ENCODE measurements at places on chromosomes 11 and 22. TPM values are rescaled to one million over a fixed set of nuclear protein-coding genes. Genes with fewer than 3 reads are reported as not detected.
A peak's percentile ranks its signal among the peaks of the same experiment; 100 is the strongest.

- no peak overlapping the region for H3K4me3 ChIP-seq
- DNase-seq: peak; percentile 9
- H3K36me3 ChIP-seq: no peaks in the 10 kb centered on the region
These were observed 47.0 kb upstream of the LINC01488 start for GRCh38 chr11:69434471-69434931.

DNA sequence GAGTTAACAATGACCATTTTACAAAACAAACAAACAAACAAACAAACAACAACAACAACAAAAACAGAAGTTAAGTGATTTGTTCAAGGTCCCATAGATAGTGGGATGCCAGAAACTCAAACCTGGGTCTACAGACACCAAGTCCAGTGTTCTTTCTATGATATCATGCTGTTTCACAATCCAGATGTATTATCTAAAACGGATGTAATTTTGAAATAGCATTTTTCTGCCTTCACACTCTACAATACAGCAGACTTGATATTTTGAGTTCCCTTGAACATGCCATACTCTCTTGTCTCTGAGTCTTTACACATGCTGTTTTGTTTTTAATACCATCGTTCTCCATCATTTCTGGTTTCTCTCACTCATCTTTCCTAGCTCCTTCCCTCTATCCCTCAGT is 104.5 kb downstream of the RELT start:
- H3K27me3 ChIP-seq: no peaks in the 10 kb centered on the region
- H3K4me3 ChIP-seq: no peak overlapping the region
- no peaks in the 10 kb centered on the region for H3K36me3 ChIP-seq

DNA sequence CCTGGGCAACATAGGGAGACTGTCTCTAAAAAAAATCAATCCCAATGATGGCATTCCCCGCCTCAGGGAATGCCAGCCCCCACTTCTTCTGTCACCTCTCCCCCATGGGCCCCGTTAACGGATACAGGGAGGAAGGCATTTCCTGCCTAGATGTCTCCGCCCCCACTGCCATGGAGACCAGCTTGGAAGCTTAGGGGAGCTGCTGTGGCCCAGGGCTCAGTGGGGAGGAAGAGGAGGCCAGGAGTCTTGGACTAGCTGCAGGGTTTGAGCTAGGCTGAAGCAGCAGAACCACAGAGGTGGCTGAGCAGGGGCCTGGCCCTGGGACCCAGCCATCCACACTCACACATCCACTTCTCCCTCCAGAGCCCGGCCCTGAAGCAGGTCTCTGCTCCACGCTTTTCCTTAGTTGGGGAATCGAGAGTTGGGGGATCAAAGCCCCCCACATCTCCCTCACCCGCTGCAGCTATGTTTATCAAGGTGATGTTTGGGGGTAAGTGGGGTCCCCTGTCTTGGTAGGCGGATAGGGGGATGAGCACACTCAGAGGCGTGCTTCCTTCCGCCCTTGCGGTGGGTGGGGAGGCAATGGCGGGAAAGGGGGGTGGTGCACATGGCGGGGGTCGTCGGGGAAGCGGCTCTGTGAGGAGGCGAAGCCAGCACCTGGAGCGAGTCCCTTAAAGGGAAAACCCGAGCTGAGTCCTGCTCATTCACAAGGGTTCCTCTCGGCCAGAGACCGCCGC is at the start of gene C22orf15:
Gene C22orf15 (plus strand): TSS at position 149 of the 737 bp plus-strand sequence. CDS start 317 bp downstream, at position 466.
- peak within 1 kb of the TSS; percentile 94 for H3K27ac ChIP-seq
- H3K36me3 ChIP-seq: peaks cover 7% of the 10 kb centered on the region
- peak within 1 kb of the TSS; percentile 78 for H3K4me3 ChIP-seq
- H3K4me1 ChIP-seq: peaks cover 54% of the 10 kb centered on the region

DNA sequence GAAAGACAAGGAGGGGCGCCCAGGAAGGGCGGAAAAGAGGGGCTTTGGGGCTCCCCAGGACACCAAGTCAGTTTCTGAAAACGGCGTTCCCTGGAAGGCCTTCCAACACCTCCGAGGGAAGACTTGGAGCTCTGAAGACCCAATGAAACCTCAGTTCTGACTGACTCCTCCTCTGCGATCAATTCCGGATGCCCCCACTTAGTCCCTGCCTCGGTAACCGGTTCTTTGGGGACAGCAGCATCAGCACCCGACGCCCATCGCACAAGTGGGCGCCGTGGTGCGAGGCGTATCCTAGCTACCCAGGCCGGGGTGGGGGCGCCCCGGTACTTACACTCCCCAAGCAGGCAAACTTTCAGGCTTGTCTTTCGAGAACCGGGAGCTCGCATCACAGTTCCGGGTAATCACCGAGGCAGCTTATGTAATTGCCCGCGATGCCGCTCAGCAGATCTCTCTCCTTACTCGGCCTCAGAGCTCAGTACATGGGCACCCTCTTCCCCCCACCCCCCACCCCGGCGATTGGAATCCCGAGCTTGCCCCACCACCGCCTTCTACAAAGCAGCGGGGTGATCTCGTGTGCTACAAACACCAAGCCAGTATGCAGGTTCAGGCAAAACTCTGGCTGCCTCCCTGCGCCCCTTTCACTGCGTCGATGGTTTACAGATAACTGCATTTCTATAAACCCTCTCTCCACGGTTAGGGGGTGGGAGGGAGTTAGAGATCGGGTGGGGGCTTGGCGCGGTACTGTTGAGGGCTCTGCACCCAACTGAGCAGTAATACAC is 2.0 kb downstream of the TENM4 start:
- peaks cover 49% of the 10 kb centered on the region for H3K4me1 ChIP-seq
- peaks cover 100% of the 10 kb centered on the region for H3K27me3 ChIP-seq
- peak overlapping the region; percentile 58 for H3K27ac ChIP-seq
- H3K36me3 ChIP-seq: no peaks in the 10 kb centered on the region
- peak overlapping the region; percentile 71 for H3K4me3 ChIP-seq

DNA sequence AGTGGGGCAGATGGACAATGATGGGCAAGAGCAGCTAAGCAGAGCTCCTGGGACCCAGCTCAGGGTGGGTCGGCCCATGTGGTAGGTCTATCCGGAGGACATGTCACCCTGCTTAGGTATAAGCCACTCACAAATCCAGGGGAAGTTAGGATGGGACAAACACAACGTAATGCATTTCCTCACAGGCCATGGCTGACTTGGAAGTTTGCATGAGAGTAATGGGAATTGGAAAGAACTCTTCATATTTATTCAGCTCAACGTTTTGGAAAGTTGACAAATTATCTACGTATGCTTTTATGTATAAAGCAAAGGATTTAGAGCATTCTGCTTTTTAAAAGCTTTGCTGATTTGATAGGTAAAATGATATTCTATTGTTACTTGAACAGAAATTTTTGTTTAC is 74.9 kb downstream of the SMCO4 start:
- no peaks in the 10 kb centered on the region for H3K27me3 ChIP-seq
- H3K27ac ChIP-seq: no peak overlapping the region
- H3K4me1 ChIP-seq: no peaks in the 10 kb centered on the region
- no peaks in the 10 kb centered on the region for H3K36me3 ChIP-seq
- DNase-seq: no peak
- H3K4me3 ChIP-seq: no peak overlapping the region

DNA sequence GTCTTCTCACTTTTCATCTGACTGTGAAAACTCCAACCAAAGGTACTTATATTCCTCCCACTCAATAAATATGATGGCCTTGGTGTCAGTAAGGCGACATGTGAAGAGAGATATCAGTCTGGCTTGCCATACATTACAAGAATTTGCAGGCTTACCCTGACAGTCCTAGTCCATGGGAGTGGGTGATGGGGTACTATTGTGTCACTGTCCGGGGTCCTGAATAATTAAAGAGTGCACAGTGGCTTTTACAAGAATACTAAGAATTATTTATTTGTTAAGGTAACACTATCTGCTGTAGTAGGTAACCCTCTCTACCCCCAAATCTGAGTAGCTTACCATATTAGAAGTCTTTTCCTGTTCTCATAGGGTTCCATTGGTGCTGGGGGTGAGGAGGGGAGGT is 23.1 kb upstream of the IZUMO1R start:
- peaks cover 7% of the 10 kb centered on the region for H3K4me1 ChIP-seq
- H3K36me3 ChIP-seq: no peaks in the 10 kb centered on the region
- no peak overlapping the region for H3K4me3 ChIP-seq
- no peak overlapping the region for H3K27ac ChIP-seq
- H3K27me3 ChIP-seq: peaks cover 6% of the 10 kb centered on the region

- H3K27ac ChIP-seq: no peak overlapping the region
- peaks cover 49% of the 10 kb centered on the region for H3K36me3 ChIP-seq
- DNase-seq: no peak
- H3K4me3 ChIP-seq: no peak overlapping the region
- no peaks in the 10 kb centered on the region for H3K27me3 ChIP-seq
These were observed 3.7 kb downstream of the SNX19 start for GRCh38 chr11:130912552-130912951.

GRCh38 chr11:94647926-94648325 is 80.8 kb downstream of the PIWIL4 start:
- H3K4me3 ChIP-seq: no peak overlapping the region
- DNase-seq: peak; percentile 48
- no peaks in the 10 kb centered on the region for H3K36me3 ChIP-seq
- peaks cover 19% of the 10 kb centered on the region for H3K4me1 ChIP-seq
- no peaks in the 10 kb centered on the region for H3K27me3 ChIP-seq

GRCh38 chr11:46242952-46243795 is 34.3 kb upstream of the CREB3L1 start:
- H3K36me3 ChIP-seq: no peaks in the 10 kb centered on the region
- H3K4me1 ChIP-seq: peaks cover 34% of the 10 kb centered on the region
- peak overlapping the region; percentile 68 for H3K4me3 ChIP-seq
- DNase-seq: peak; percentile 96
- H3K27me3 ChIP-seq: no peaks in the 10 kb centered on the region
- H3K27ac ChIP-seq: peak overlapping the region; percentile 92

GRCh38 chr11:116688202-116688540 is 84.6 kb downstream of the BUD13 start:
- no peaks in the 10 kb centered on the region for H3K36me3 ChIP-seq
- peaks cover 44% of the 10 kb centered on the region for H3K27me3 ChIP-seq
- no peak overlapping the region for H3K4me3 ChIP-seq
- no peaks in the 10 kb centered on the region for H3K4me1 ChIP-seq
- no peak for DNase-seq
- H3K27ac ChIP-seq: no peak overlapping the region

GRCh38 chr11:57434640-57435546 is 8.0 kb upstream of the SLC43A3 start:
- peaks cover 8% of the 10 kb centered on the region for H3K4me1 ChIP-seq
- H3K27me3 ChIP-seq: no peaks in the 10 kb centered on the region
- peak overlapping the region; percentile 27 for H3K27ac ChIP-seq
- no peak for DNase-seq
- no peaks in the 10 kb centered on the region for H3K36me3 ChIP-seq

DNA sequence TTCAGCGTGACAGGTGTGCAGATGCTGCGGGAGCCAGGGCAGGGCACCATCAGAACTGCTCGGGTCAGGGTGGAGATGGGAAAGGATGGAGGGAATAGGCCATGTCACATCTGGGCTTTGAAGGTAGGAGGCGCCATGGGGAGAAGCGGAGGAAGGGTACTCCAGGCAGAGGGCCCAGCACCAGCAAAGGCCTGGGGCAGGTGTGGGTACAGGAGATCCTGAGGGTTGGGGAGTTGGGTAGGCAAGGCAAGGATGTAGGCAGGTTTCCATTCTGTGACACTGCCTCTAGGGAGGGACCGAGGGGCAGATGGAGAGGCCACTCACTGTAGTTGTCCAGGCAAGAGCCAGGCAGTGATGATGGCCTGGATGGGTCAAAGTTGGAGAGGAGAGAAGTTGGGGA is 8.5 kb downstream of the EMID1 start:
- no peak for DNase-seq
- no peaks in the 10 kb centered on the region for H3K27me3 ChIP-seq
- H3K27ac ChIP-seq: no peak overlapping the region
- H3K4me3 ChIP-seq: no peak overlapping the region

DNA sequence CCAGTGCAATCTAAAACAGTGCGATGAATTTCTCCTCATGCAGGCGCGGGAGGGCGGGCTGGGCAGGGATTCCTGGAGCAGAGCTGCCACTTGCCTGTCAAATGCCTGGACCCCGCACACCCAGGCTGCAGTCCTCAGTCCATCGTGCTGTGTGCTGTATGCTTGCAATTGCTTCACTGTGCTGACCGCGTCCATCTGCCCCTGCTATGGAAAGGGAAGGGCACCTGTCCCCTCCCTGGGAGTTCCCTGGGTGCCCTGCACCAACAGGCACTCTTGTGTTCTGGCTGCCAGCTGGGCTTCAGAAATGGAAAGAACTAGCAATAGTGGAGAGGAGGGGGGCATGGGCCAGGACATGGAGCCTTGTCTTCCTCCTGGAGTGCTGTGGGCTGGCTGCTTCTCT is 185.4 kb upstream of the B3GAT1 start:
- no peak overlapping the region for H3K27ac ChIP-seq
- no peaks in the 10 kb centered on the region for H3K36me3 ChIP-seq
- no peaks in the 10 kb centered on the region for H3K4me1 ChIP-seq
- no peak for DNase-seq
- no peak overlapping the region for H3K4me3 ChIP-seq

- H3K4me1 ChIP-seq: peaks cover 28% of the 10 kb centered on the region
- no peak for DNase-seq
- H3K4me3 ChIP-seq: no peak overlapping the region
These were observed 85.5 kb downstream of the PDE2A start for GRCh38 chr11:72588421-72589410.

GRCh38 chr11:10155793-10156490 is 138.1 kb downstream of the SBF2 start:
- no peaks in the 10 kb centered on the region for H3K36me3 ChIP-seq
- no peak overlapping the region for H3K4me3 ChIP-seq
- no peak for DNase-seq
- H3K27ac ChIP-seq: no peak overlapping the region
- H3K27me3 ChIP-seq: no peaks in the 10 kb centered on the region
- no peaks in the 10 kb centered on the region for H3K4me1 ChIP-seq

GRCh38 chr22:19111140-19111539 is 11.1 kb downstream of the DGCR2 start:
- peaks cover 74% of the 10 kb centered on the region for H3K4me1 ChIP-seq
- no peak for DNase-seq
- H3K36me3 ChIP-seq: no peaks in the 10 kb centered on the region
- no peak overlapping the region for H3K4me3 ChIP-seq
- no peaks in the 10 kb centered on the region for H3K27me3 ChIP-seq

The RAB39A gene
- 0.52 TPM for total RNA-seq

The TREH gene
- total RNA-seq: not detected

The SLC6A5 gene
- not detected for total RNA-seq

The PIH1D2 gene
- total RNA-seq: 2.2 TPM

The OR52N2 gene
- not detected for total RNA-seq

The OVOL1 gene
- total RNA-seq: not detected

The ATG13 gene
- total RNA-seq: 42.1 TPM

The ADORA2A gene
- 3.6 TPM for total RNA-seq
